Right ventricle myocardium superior (tissue), 1 donor: ENCODE measurements at places on chromosomes 6 and 20.

DNA sequence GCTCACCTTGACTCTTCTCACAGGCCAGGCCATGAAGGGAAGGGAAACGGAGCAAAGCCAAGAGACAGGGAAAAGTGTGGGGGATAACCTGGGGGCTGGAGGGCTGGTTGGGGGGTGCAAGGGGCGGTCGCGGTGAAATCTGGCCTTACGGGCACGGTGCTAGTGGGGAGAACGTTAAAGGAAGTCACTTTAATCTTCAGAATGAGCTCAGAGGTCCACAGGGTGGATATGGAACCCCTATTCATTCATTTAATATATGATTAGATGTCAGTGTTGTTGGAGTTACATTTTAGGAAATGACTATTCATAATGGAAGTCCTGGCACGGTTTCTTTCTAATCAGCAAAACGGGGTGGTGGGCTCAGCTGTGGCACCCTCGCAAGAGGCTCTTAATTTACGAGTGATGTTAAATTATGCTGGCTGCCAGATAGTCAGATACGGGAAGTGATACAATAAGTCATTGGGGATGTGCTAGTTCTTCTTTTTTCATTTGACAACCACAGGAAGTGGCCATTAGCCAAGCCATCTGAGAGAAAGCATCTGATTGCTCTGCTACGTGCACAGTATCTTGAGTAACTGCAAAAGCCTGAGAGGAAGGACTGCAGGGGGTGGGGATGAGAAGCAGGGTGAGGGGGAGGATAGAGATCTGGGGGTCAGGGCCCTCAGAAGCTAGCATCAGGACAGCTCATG is 253.0 kb downstream of the QKI start:
- no peak for DNase-seq

DNA sequence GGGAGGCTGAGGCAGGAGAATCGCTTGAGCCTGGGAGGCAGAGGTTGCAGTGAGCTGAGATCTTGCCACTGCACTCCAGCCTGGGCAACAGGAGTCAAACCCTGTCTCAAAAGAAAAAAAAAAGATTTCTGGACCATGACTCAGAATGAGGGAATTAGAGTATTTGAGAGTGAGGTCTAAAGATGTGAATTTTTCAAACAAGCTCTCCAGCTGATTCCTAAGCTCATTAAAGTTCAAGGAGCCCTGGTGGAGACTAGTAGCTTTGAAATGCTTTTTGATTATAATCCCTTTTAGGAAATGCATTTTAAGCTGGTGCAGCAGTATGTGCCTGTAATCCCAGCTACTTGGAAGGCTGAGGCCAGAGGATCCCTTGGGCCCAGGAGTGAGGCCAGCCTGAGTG is 21.8 kb upstream of the SRF start:
- DNase-seq: no peak

DNA sequence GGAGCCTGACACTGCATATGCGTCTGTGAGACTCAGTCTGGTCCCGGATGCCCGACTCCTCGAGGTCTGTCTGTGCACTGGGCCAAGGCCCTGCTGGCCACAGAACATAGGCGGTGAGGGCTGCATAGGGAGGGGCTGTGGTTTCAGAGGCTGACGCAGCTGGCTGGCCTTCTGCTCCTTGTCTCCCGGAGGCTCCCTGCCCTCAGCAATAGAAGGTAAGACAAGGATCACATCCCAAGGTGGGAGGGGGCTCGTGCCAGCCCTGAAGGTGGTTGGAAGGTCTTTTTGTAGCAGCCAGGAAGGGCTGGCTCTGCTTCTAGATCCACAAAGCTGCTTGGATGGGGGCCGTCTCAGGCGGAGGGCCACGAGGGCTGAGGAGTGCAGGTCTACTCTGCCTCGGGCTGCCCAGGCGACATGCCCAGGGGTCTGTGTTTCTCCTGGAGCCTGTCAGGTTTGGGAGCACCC is 239.8 kb upstream of the SULF2 start:
- peak; percentile 45 for DNase-seq

GRCh38 chr6:168863467-168863866 is 390.2 kb downstream of the THBS2 start:
- DNase-seq: no peak

DNA sequence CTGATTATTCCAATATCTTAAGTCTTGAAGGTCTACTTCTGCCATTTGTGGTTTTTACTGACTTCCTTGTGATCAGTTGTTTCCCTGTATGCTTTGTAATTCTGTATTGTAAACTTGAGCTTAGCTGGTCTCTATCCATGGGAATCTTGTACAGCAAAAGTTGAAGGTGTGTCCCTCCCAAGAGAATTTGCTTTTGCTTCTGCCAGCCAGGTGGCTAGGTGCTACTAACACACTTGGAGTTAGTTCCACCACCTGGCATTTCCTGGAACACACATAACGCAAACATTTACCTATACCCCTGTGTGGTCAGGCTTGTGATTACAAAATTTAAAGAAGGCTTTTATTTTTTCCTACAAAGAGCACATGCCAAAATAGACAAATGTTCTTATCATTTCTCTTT is 141.2 kb downstream of the GRM4 start:
- no peak for DNase-seq

GRCh38 chr6:6751266-6751596 is 162.7 kb downstream of the LY86 start:
- no peak for DNase-seq

- DNase-seq: no peak
These were observed 21.9 kb downstream of the MLIP start for GRCh38 chr6:54133186-54133585.

- no peak for DNase-seq
These were observed 107.9 kb upstream of the FLRT3 start for GRCh38 chr20:14445310-14445709.

- no peak for DNase-seq
These were observed 15.0 kb downstream of the PARD6B start for GRCh38 chr20:50746138-50746940.

- no peak for DNase-seq
These were observed 1.3 kb upstream of the DDR1 start for GRCh38 chr6:30882759-30883684.

DNA sequence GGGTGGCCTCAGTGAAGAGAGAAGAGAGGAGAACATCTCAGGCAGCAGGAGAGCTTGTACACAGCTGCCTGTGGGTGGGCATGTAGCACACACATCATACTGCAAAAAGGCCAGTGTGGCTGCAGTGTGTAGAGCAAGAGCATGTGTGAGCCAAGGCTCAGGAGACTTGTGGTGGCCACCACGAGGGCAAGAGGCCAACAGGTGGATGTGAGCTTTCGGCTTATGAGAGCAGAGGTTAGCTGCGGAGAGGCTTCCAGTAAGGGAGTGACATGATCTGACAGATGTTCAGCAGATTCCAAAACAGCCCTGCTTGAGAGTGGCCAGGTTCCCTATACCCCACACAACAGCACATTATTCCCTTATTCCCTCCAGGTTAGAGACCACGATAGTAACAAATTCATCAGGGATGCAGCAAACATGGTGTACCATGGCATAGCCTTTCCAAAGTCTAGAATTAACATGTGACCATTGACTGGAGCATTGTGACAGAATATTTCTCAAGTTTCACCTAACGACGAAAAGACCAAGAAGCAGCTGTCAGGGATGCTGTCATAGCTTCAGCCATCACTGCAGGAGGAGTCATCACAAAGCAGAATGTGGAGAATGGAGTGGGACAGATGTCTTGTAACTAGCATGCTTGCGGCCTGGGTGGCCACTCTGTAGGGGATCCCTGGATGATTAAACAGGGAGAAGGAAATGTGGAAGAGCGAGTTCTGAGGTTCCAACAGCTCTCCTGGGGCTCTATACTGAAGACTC is 23.1 kb downstream of the HM13 start:
- no peak for DNase-seq

GRCh38 chr6:7328243-7328642 is 15.2 kb upstream of the SSR1 start:
- no peak for DNase-seq

DNA sequence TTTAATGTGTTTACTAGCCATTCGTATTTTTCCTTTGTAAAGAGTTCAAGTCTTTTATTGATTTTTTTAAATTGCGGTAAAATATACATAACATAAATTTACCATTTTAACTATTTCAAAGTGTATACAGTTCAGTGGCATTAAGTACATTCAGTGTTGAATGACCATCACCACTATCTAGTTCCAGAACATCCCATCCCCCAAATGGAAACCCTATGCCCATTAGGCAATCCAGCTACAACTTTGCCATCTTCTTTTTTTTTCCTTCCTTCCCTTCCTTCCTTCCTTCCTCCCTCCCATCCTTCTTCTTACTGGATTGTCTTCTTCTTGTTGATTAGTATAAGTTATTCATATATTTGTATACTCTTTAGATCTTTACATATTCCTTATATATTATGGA is 8.6 kb downstream of the LPIN3 start:
- no peak for DNase-seq

GRCh38 chr6:127243501-127243900 is 23.2 kb upstream of the RNF146 start:
- DNase-seq: no peak

GRCh38 chr20:59949911-59950310 is 8.3 kb upstream of the CDH26 start:
- no peak for DNase-seq

DNA sequence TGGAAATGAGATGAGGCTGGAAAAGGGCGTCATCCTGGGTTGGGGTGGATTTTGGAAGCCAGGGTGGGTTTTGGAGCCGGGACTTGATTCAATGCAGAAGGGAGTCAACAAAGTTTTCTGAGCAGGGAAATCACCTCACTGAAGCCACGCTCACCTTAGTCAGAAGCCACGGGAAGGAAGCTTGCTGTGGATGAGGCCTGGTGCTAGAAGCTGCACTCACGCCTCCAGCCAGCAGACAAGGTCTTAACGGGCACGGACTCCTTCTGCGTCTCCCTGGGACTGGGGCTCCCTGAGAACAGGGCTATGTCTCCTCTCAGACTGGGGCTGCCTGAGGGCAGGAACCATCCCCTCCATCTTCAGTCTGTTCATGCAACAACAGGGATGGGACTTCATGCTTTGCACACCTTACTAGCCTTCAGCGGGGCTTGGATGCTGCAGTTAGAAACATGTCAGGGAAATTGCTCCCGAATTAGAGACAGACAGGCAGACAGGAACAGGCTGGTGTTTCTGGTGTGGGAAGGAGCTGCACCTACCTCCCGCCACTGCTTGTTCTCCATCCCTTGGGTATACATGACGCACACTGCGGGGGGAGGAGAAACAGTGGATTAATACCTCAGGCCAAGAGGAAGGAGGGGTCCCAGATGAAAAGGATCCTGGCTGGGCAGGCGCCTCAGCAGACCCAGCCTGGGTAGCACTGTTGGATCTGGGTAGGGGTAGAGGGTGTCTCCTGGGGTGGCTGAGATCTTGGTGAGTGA is 17.5 kb downstream of the CPNE5 start:
- DNase-seq: no peak

DNA sequence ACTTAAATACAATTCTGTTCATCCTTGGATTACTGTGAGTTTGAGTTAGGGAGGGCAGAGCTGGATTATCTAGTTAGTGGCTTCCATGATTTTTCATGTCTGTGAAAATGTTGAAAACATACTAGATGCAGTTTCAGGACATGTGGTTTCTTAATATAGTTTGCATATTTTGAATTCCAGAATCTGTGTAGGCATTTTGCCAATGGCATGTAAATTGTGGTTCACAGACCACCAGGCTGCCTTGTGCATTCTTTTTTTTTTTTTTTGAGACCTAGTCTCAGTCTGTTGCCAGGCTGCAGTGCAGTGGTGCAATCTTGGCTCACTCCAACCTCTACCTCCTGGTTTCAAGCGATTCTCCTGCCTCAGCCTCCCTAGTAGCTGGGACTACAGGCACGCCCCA is 42.8 kb downstream of the CDC5L start:
- DNase-seq: no peak

GRCh38 chr20:61558726-61559125 is 306.7 kb downstream of the CDH4 start:
- no peak for DNase-seq

DNA sequence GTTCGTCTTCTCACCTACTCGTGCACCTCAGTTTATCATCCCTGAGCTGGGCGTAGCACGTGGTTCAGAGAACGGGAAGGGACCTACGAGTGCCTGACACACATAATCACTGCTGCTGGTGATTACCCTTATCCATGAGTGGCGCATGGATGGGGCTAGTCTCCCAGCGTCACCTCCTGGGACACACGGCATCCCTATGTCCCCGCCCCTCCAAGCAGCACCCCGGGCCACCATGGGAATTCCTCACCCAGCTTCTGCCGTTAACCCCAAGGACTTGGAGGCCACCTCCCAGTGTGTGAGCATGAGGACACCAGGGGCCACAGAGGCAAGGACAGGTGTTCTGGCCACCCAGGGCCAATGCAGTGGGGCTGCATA is 9.8 kb downstream of the CHRNA4 start:
- DNase-seq: no peak

DNA sequence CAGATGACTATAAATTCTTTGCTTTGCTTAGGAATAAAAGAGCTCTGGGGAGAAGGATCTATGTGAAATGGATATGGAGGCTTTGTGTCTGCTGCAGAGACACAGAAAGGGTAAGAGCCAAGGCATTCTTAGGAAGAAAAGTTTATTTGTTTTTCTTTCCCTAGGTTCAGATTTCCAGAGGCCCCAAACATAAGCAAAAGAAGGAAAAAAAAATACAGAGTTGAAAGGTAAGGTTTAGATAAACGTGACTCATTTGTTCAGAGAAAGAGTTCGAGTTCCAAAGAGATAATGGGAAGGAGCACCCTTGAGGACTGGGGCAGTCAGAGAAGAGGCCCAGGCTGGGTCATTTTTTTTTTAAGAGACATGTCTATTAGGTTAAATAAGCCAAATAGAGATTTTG is 27.4 kb upstream of the BMP5 start:
- no peak for DNase-seq
